NCI-H1105 (cell line): ENCODE measurements at places on chromosomes 12 and 14.

- DNase-seq = no peak
Measured at GRCh38 chr12:3556716-3557115, 65.7 kb downstream of the PRMT8 start.

DNA sequence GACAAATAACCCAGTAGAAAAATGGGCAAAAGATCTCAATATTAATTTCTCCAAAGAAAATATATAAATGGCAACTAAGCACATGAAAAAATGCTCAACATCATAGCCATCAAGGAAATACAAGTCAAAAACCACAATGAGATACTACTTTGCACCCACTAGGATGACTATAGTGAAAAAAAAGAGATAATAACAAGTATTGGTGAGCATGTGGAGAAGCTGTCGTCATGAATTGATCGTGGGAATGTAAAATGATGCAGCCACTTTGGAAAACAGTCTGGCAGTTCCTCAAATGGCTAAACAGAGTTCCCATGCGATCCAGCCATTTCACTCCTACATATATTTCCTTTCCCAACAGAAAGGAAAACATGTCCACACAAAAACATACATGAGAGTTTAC is 18.1 kb downstream of the JDP2 start:
- no peak for DNase-seq

DNA sequence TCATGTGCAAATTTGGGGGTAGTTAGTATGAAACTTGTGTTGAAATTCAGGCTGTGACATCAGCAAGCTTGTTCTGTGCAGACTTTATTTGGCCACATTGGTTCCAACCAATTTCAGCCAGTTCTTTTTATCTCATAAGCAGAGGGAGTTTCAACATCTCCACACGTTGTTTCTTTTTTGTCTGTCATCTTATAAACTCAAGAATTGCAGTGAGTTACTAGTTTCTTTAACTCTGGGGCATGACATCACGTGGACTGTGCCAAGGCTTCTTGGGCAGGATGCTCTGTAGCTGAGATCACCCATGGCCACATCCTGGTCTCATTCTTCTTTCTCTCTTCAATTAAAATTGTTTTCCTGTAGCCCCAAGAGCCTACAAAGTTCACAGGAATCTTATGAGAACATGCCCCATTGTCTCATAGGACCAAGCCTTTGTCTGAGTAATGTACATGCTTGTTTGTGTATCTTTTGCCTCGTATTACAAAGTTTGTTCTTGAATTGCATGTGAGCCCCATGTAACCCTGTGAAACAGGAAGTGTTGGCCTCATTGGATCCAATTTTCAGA is 982.0 kb upstream of the TMEM132C start:
- DNase-seq = no peak

DNA sequence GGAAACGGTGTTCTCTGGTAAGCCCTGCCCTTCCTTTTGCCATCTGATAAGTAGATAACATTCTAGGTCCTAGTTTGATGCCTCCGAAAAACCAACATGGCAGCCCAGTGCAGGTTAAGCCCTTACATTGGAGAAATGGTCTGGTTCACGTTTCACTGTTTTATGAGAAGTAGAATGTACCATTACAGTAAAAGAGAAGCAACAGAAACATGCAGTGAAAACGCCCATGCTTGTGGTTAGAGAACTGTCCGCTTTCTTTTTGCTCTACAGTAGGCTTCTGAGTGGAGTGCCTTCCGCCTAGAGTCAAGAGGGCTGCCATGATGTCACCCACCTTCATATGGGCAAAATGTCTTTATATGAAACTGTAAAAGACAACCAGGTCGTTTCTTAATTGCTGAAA is 190.4 kb upstream of the BCL2L14 start:
- no peak for DNase-seq

GRCh38 chr14:69501423-69501838 is 16.9 kb downstream of the PLEKHD1 start:
- peak; percentile 53 for DNase-seq

- DNase-seq = no peak
Measured at GRCh38 chr12:69404851-69405565, 45.5 kb downstream of the YEATS4 start.

DNA sequence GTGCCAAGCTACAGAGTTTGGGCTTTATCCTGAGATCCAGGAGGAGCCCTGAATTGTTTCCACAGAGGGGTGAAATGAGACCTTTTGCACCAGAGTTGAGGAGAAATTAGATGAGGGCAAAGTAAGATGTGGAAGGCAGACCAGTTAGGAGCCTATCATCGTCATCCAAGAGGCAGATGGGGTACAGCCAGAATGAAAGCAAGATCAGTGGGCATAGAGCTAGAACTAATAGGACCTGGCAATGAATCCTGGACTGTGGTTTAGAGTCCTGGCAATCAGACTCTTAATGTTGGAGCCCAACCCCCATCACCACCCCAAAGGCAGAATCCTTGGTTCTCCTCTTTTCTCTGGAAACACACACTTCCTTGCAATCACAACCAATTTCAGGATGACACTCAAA is 166.6 kb upstream of the HMGA2 start:
- DNase-seq = no peak

DNA sequence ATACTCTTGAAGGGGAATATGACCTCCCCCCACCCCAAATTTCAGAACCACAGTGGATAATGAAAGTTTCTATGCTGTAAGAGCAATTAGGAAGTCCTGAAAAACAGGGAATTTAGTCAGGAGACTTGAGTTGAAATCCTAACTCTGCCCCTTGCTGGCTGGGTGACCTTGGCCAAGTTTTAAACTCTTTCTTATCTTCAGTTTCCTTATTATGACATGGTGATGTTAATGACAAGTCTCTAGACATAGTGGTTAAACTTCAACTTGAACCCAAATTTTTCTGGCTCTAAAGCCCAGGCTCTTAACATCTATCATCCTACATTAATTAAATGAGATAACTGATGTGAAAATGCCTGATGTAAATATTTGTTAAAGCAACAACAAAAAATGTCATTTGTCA is 325.9 kb downstream of the APAF1 start:
- DNase-seq = no peak

- DNase-seq = no peak
Measured at GRCh38 chr14:22973217-22974032, 8.9 kb downstream of the AJUBA start.

- DNase-seq = no peak
Measured at GRCh38 chr12:76177821-76178220, 93.3 kb upstream of the NAP1L1 start.

DNA sequence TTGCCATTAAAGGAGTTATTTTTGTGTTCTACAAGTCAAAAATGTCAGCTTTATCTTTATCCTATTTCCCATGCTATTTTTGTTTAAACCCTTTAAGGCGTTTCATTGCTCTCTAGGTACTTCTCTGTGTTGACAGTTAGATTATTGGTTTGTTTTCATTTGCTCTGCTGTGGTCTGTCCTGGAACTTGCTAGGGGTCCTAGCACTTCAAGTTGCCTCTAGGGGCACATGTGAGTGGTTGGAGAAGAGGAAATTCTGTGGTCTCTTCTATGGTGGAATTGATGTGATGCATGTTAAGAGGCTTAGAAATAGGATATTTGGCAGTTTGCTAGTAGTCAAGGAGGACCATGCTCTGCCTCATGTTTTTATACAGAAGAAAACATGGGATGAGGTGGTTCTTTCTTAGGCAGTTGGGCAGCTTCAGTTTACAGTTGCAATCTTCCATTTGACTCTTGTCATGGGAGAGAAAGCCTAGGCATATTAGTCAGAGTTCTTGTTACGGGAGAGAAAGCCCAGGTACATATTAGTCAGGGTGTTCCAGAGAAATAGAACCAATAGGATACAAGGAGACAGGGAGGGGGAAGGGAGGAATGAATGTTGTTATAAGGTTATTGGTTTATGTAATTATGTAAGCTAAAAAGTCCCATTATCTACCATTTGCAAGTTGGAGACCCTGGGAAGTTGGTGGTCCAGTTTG is 14.4 kb downstream of the TTLL5 start:
- no peak for DNase-seq

GRCh38 chr12:97140355-97140754 is 233.3 kb downstream of the NEDD1 start:
- no peak for DNase-seq

DNA sequence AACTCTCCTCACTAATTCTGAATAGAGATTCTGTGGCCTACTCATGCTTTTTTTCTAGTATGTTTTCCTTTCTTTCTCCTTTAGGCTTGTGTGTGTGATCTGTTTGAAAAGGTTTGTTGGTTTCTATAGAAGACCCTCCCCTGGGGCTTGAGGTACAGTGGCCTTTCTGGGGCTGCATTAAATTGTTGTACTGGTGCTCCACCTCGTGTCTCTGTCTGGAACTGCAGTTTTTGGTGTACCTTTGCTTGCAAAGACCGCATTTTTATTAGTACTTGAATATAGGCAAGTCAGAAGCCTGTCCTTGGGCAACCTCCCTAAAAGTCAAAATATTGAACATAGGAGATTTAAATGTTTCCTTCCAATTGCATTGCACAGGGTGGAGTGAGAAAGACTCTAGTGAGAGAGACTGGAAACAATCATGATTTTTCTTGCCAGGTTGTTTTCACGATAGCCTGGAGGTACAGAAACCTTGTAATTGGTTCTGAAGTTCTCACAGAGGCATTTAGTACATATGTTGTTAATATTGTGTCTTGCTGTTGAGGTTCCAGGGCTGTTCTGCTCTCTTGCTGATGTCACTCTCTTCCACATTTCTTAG is 39.0 kb downstream of the SLCO1B1 start:
- DNase-seq = peak; percentile 14

DNA sequence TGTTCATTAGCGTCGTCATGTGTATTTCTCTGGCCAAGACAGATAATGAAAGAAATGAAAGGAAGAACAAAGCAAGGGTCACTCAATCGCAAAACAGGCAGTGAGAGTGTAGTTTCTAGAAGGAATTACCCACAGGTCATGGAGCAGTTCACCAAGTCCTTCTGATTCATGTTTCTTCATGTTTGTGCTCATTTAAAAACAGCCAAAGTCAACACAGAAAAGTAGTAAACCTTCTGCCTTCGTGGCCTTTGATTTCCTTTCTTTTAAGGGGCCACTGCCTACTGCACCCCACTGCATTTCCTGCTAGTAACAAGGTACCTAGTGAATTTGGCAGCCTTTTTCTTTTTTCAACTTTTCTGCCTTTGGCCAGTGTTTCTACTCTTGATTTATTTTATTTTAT is 75.1 kb downstream of the KCNK13 start:
- DNase-seq = no peak

GRCh38 chr12:79433465-79434072 is 257.2 kb downstream of the PAWR start:
- DNase-seq = no peak

- DNase-seq = no peak
Measured at GRCh38 chr12:124917841-124918621, 3.6 kb upstream of the UBC start.

DNA sequence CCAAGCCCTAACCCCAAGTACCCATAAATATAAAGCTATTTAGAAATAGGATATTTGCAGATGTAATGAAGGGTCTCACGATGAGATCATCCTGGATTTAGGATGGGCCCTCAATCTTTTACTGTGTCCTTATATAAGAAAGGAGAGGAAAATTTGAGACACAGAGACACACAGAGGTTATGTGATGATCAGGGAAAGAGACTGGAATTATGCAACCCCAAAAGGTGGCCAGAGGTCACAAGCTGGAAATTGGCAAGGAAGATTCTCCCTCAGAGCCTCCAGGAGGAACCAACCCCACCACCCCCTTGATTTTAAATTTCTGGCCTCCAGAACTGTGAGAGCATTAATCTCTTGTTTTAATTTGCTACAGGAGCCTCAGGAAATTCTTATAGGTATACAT is 334.9 kb upstream of the PRICKLE1 start:
- no peak for DNase-seq

DNA sequence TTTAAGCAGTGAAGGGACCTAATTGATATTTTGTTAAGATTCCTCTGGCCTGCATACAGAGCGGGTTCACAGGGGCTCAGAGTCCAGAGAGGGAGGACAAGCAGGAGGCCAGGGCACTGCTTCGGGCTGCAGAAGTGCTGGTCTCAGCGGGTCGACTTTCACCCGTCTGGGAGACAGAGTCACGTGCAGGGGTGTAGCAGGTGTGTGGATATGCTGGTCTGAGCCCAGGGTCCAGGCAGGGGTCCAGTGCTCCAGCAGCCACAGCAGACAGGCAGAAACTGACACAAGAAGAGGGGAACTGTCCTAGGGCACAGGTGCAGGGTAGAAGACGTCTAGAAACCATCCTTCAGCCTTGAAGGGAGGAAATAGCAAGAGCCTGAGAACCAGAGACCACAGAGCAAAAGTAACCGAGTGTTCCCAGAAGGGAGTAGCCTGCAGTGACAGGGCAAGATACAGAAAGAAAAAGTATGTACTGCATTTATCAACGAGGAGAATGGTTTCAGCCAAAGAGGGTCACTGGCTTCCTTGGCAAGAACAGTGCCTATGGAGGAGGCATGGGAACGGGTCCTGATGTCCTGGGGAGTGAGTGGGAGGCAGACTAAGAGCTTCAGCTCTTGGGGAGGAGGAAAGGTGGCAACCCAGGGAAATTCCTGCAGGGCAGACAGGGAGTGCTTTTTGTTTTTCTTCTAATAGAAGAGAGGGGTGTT is 28.7 kb downstream of the FBXO21 start:
- DNase-seq = no peak

- no peak for DNase-seq
Measured at GRCh38 chr12:5575232-5575631, 143.3 kb downstream of the NTF3 start.

- DNase-seq = no peak
Measured at GRCh38 chr14:64364907-64365306, 23.2 kb upstream of the MTHFD1 start.

DNA sequence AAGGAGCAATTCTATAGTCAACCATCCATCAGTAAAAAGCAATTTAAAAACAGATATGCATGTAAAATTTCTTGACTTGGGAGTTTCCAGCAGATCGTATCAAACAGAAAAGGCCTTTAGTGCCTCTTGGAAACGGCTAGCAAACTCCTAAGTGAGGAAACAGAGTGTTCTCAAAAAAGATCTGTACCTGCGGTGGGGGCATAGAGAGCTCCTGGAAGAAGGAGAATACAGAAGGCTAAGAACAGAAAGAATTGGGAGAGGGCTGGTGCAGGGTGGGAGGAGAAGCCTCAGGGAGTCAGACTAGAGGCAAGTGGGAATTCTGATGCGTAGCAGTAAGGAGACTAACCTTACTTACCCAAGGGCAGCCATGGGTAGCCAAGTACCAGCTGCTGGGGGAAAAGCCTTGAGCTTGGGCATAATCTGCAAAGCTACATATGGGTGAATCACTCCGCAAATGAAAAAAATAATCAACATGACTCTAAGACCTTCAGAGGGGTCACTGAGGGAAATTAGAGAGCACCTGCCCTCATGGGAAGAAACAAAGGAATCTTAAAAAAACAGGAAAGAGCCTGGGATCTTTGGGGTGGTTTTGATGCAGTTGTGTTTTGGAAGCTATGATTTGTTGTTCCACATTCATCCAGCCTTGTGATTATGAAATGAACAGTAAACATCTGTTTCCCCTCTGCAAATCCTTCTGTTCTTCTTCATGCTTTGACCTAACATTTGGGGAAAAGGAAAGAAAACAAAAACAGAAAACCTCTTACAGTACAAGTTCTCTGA is 10.4 kb downstream of the RHOJ start:
- no peak for DNase-seq
